ENCODE measurements at places on chromosomes 5 and 9.

GRCh38 chr5:66436721-66437120, 159.5 kb upstream of the MAST4 start:
- DNase-seq: no peak

DNA sequence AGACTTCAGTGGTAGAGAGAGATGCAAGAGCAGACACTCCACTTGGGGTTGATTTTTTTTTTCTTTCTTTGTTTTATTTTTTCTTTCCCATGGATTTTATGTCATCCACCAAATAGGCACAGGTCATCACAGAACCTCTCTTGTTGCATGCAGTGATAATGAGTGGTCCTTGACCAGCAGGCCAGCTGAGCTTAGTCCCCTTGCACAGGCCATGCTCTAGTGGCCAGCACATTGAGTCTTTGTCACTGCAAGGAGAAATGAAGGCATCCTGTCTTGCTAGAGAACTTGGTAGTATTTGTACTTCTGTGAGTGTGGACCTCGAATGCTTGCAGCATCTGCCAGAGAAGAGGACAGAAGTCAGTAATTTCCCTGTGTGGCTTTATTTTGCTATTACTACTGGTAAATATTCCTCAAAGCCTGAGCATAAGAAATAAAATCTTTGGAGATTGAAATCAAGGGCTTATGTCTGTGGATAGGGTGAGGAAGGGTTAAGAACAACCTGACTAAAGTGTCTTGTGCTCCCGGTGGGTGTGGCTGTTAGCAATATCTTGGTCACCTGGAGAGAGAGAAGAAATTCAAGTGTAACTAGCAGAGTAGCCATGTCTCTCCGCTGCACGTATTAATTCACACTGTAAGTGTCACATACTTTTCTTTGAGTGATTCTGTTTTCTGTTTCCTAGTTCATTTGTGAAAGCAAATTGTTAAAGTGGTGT, 45.3 kb upstream of the NCS1 start:
- DNase-seq: no peak

- DNase-seq: no peak
These were observed 18.2 kb downstream of the FAF2 start for GRCh38 chr5:176466245-176466871.

- DNase-seq: no peak
These were observed 126.2 kb downstream of the SEMA6A start for GRCh38 chr5:116448450-116448849.

GRCh38 chr9:127746959-127747569, 12.0 kb upstream of the TOR2A start:
- no peak for DNase-seq

DNA sequence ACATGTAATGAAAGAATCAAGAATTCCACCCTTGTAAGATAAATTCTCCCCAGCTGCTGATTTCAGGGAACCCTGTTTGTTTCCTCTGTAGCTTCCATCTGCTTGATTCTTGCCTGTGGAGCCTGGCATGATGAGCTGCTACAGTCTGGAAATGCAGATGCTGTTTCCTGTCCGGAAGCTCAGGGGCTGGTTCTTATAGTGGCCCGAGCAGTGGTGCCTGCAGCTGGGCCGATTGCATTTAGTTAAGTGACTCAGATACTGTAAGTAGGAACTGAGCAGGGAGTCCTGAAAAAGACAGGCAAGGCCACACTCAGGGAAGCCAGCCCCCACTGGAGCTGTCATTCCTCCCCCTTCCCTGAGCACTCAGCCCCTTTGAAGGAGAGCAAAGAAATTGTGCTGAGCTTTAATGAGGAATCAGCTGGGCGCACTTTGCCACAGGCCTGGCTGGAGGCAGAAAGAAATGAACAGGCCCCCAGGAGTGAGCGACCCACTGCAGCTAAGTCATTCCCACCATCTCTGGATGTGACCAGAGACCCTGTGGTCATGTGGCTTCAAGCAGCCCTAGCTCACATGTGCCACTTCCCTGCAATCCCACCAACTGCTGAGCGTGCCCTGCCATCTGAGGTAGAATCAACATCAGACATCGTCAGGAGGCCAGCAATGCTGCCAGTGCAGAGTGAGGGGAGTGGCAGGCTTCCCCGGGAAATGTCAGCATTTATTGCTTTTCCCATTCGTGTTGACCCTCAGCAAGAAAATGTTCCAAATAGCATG, 206.0 kb upstream of the WWC1 start:
- DNase-seq: no peak

GRCh38 chr5:154107756-154108155, 69.0 kb downstream of the MFAP3 start:
- DNase-seq: no peak

GRCh38 chr5:95284572-95285408, at the start of gene MCTP1:
Gene MCTP1 (minus strand): TSS chr5:95285094.
- DNase-seq: peak; percentile 44

DNA sequence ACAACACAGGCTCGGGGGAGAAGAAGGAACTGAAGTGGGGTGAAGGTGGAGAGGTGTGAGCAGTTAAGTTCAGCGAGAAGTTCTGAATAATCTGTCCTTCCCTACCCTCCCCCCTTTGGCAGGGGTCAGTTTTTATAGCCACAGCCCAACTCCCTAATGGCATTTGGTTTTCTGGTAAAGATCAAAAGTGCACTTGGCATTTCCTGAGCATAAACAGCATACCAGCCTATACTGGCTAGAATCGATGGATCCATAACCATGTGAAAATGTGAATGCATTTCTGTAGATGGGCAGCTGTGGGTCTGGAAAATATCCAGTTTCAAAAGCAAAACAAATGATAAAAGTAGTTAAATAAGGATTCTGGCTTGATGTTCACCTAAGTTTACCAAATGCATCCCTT, 410.9 kb downstream of the PLK2 start:
- no peak for DNase-seq

GRCh38 chr9:4661165-4661564, 929 bp upstream of the PLPP6 start:
- DNase-seq: no peak

DNA sequence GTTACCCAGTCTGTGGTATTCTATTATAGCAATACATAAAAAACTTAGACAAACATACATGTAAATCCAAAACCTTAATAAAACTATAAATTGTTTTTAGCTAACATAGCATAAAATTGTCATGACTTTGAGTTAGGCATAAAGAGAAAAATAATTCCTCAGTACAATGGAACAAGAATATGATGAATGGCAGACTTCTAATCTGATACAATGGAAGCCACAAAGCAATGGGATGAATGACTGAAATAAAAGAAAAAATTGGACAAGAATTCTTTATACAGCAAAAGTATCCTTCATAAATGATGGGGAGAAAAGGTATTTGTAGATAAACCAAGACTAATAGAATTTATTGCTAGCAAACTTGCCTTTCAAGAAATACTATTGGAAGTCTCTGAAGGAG, 524.2 kb downstream of the GABRG2 start:
- DNase-seq: no peak

DNA sequence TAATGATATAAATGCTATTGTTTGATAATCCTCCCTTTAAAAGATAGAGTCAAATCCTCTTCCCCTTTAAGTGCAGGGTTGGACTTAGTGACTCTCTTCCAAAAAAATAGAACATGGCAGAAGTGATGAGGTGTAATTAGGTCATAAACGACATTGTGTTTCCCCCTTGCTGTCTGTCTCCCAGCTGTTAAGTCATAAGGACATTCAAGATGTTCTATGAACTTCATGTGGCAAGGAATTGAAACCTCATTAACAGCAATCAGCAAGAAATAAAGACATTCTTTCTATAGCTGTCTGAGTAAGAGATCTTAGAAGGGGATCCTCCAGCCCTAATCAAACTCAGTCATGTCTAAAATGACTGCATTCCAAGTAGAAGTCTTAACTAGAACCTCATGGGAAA, 3.3 kb upstream of the SLC25A46 start:
- DNase-seq: no peak

DNA sequence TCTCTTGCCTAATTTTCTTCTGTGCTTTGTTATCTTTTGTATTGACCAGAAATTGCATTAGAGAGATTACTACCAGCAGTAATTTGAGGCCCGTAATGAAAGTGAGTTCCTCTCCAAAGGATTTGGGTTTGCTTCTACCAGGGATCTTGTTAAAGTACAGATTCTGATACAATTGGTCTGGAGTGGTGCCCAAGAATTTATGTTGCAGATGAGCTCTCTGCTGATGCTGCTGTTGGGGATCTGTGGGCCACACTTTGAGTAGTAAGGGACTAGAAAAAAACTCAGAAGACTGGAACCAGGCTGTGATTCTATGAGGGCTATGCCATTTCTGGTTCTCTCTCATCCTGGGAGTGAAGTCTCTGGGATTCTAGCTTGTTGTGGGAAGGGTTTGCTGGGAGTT, 192.2 kb downstream of the SEC61B start:
- DNase-seq: no peak

DNA sequence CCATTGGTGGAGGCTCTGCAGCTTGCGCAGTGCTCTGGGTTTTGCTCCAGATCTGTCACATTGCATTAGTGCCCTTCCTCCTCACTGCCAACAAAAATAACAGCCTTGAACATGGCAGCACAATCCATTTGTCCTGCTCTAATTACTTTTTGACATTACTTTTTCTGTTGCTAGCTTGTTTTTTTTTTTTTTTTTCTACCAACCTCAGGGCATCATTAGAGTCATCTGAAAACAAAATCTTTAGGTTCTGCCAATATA, 117.5 kb upstream of the NR5A1 start:
- no peak for DNase-seq

DNA sequence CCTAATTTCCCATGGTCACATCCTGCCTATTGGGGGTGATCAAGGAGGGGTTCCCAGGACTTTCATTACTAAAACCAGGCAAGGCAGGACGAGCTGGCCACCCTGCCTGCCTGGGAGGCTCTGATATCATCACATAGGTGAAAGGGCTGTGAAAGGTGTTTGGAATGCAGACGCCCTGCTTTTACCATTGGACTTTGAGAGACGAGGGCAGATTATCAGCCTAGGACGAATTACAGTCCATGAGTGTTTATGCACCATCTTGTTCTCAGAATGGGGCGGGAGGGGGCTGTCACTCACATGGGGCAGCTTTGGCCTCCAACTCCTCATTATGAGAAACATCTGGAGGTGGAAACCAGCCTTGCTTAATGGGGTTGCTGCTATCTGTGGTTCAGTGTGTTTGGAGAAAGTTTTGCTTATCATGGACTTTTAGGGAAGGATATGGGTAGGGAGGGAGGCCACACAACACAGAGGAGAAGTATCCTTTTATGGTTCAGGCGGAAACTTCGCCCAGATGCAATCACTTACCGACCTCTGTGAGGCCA, 69.8 kb upstream of the UBTD2 start:
- no peak for DNase-seq

- DNase-seq: no peak
These were observed 933 bp upstream of the TGFBR1 start for GRCh38 chr9:99103901-99104458.

- DNase-seq: no peak
These were observed 31.7 kb downstream of the NRG2 start for GRCh38 chr5:140011297-140011802.

DNA sequence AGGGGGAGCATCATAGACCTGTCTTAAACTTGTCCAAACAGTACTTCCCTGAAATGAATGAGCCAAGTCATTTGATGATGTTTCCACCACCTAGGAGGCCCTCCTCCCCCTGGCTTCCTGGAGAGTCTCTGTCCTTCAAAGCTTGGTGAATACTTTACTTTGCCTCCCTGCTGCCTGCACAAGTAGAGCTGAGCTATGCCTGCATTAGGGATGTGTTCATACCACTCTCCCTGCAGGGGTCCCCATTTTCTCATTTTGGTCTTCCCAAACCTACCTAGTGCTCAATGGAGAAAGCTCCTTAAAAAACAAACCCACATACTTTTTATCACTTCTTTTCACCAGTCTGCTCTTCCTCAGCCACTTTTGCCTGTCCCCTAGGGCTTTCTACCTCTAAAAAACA, 7.7 kb downstream of the CCNI2 start:
- peak; percentile 40 for DNase-seq

- peak; percentile 32 for DNase-seq
These were observed 11.8 kb upstream of the EXOC3 start for GRCh38 chr5:431001-431710.

DNA sequence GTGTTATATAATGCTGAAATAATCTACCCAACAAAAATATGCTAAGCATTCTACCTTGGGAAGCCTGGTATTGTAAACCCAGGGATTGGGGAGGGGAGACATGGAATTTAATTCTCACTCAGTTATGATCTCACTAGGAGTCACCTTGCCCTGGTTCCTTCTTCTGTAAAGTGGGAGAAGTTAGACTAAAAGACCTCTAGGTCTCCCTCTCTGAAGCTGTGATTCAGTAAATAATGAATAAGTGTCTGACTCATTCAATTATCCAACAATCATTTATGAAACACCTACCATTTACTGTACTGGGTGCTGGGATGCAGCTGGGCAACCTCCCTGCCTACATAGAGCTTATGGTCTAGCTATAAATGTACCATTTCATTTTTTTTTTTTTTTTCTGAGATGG, 20.2 kb upstream of the SPARC start:
- DNase-seq: no peak

DNA sequence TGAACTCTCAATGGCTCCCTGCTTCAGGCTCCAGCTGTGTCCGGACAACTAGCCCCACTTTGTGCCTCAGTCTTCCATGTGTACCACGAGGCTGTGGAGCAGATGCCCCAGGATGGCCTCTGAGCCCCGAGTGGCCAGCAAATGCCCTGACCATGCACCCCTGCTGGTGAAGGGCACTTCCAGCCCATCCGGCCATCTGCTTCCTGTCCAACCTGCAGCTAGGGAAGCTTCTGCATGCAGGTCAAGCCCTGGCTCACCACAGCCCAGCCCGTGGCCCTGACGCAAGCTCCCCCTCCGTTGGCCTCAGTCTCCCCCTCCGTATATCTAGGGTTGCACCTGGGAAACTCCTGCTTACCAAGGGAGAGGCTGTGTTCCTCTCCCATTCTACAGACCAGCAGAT, 4.8 kb downstream of the NINJ1 start:
- DNase-seq: no peak

- DNase-seq: no peak
These were observed 36.9 kb upstream of the TTC1 start for GRCh38 chr5:159971931-159972461.

DNA sequence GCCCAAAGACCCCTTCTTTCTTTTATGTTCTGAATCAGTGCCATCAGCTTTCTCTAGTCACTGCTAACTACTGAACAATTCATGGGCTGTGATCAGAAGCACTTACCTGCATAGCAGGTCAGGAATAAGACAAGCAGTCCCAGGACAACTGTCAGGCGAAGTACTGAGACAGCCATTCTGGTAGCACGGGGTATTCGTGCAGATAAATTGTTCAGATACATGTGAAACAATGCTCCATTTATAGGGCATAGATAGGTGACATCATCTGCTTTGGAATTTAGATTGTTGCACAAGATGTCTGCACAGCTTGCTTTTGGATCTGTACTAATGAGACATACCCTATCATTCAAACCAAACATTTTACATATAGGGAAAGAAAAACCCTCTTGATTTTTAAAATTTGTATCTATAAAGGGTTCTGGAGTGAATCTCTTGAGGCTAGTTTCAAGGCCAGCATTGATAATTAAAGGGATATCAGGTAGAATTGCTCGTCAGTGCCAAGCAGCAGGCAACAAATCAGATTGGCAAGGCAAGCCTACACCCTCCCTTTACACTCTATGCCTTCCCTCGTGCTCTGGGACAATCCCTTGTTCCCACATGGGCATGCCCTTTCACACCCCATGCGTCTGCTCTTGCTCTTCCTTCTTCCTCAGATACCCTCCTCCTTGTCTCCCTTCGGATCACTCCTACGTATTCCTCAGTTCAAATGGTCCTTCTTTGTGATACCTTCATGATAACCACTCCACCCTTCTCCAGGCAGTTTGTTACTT, at the start of gene C5orf46:
TSS of gene C5orf46 (minus strand) at position 213 of the 770 bp plus-strand sequence. CDS start at position 176, 37 bp downstream.
- no peak for DNase-seq

All from erythroblast (primary cell).